Hematopoietic multipotent progenitor cell (in vitro differentiated cells): ENCODE measurements at places on chromosomes 3 and 15.
A peak's percentile ranks its signal among the peaks of the same experiment; 100 is the strongest.

DNA sequence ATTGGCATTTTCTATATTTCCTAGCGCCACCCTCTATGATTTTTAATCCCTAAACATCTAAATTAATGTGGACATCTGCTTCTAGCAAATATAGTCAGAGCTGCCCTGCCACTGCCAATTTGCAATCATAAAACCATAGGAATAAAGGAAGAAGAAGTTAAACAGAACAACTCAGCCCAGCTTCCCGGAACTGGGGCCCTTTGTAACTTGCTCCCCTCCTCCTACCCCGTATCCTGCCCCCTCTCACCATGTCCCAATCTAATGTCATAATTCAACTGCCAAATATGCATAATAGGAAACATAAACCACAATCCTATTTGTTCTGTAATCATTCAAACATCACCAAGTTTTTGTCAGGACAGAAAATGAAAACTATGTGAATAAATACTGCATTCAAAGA lies 74.4 kb upstream of the ACP3 start:
- no peak for DNase-seq

DNA sequence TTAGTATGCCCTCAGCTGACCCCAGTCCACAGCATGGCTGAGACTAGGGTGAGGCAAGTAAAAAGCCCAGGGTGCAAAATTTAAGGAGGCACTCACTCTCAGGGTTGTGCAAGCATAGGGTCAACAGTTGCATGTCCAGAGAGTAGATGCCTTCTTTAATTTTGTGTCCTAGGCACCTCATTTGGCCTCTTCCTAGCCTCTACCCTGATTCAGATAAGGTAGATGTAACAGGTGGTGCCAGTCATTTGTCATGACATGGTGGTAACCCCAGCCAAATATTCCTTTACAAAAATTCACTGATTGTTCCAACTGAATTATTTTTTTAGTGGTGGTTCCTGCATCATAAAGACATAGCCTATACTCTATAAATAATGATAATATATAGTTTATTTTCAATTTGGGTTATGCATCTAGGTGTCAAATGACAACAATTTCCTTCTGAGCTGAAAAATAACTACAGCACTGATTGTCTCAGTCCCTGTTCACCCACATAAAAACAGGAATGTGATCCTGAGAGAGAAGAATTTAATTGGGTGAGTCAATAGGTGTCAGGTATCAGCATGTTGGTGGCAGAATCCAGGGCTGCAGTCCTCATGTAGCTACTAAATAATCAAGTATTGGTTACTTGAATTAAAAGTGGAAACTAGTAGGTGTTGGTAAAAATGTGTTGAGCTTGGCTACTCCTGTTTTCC lies 44.2 kb upstream of the TIPARP start:
- no peak for DNase-seq

DNA sequence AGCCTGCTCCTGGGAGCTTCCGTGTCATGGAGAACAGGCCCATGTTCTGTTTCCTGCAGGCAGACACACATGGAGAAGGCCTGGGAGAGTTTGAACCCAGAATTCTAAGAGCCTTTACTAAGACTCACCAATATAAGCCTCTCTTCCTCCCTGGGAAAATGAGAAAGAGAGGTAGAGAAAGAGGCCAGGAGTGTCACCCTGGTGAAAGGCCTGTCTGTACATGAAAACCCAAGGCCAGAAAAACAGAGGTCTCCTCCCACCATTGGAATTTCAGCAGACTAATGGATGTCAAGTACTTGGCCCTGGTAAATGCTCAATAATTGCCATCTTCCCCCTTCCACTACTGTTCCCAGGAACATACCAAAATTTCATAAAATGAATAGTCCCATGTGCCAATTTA lies 117.6 kb downstream of the TOP2B start:
- no peak for DNase-seq

DNA sequence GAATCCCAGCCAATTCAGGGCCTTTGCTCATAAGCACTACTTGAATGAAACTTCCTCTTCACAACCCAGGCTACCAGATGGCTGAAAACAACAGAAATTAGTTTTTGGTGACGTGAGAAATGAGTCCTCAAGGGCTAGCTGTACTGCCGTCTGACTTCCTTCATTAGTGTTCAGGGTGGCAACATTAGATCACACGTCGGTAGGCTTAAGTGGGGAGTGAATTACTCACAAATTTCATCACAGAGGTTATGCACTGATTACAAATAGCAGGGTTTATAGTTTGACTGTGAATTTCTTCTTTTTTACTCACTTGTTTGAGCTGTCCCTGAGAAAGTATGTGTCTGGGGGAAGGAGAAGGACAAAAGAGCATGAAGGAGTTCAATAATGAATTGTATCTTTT lies 397.2 kb downstream of the GAP43 start:
- DNase-seq, result no peak

DNA sequence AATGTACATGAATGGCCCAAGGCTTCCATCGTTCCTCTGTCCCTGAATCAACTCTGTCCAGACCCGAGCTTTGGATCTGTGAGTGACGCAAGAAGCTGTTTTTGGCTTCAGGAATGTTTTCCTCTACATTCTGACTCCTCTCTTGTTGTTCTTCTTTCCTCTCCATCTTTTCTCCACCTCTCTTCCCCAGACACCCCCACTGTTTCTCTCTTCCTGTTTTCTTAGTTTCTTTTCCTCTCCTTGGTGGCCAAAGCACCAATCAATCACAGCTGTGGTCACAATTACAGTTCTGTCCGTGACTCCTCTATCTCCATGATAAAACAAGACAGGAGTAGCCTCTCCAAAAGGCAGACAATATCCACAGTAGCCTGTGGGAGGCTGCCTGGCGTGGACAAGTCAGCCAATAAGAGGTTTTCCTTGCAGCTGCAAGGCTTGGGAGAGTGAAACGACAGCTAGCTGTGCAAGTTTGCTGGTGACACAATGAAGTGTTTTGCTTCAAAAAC lies 4.9 kb upstream of the TMEM212 start:
- no peak for DNase-seq

DNA sequence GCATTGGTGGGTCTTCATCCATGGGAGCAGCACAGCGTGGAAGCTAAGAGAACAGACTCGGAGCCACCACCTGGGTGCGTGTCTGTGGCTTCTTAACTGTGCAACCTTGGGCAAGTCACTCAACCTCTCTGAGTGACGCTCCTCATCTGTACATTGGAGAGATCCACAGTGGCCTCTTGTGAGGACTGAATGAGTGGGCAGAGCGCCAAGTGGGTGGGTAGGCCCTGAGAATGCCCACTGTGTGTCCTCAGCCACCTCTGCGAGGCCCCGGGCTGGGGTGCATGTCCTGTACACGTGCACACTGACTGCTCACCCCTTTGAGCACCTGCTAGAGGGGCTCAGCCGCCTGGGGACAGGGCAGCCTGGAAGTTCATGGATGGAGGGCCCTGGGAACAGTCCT lies 99.6 kb upstream of the PRR23E start:
- no peak for DNase-seq

- DNase-seq, result no peak
These were observed 15.0 kb downstream of the LRRK1 start for GRCh38 chr15:100934166-100934565.

- no peak for DNase-seq
These were observed 497.0 kb upstream of the TBL1XR1 start for GRCh38 chr3:177694316-177694715.

DNA sequence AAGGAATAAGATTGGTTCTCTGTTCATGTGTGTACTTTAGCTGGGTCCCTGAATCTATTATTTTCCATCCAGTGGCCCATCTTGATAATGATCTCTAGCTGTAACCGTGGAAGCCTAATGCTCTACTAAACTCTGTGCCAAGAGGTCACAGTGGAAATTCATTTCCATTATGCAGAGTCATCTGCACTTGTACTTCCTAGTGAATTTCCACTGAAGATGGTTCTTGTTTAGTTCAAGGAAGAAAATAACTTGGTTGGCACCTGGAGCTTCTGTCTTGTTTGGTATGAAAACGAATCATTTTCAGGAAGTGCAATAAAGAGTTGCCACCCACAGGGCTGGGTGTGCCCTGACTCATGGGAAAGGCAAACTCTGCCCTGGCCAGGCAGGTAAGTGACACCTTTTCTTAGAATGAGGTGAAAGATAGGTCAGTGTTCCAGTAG lies 10.3 kb downstream of the LPP start:
- no peak for DNase-seq

DNA sequence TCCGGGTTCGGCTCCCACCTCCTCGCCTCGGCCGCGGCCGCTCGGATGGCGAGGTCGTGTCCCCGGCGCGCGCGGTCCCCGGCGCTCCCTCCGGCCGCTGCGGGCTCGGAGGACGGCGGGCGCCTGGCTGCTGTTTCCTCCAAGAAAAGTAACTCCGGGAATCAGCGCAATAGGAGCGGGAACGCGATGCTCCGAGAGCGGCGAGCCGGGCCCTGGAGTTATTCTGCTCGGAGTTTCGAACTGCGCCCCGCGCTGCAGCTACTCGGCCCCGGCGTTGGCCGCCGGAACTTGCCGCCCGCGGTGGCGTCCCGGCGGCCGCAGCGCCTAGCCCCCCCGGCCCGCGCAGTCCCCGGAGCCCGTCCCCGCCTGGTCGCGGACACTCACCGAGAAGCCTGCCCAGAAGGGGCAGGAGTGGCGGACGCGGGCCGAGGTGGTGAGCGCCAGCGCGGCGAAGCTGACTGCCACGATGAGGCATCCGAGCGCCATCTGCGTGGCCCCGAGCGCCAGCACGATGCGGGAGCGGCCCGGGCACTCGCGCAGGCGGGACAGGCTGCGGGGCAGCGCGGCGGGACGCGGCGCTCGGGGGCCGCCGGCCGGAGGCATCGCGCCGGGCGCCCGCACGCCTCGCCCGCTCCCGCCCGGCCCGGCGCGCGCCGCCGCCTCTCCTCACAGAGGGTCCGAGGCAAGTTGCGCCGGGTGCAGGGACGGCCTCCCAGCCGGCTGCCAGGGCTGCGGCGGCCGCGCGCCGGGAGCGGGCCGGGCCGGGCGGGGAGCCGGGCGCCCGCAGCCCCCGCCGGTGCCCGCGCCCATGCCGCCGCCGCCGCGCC lies 251.9 kb downstream of the TJP1 start:
- DNase-seq, result peak; percentile 8

- DNase-seq, result no peak
These were observed 2.9 kb downstream of the PLEKHO2 start for GRCh38 chr15:64844576-64845145.

GRCh38 chr3:35744419-35744818 lies 105.1 kb downstream of the ARPP21 start:
- no peak for DNase-seq

- no peak for DNase-seq
These were observed 22.3 kb downstream of the PPP4R2 start for GRCh38 chr3:73018790-73019441.

DNA sequence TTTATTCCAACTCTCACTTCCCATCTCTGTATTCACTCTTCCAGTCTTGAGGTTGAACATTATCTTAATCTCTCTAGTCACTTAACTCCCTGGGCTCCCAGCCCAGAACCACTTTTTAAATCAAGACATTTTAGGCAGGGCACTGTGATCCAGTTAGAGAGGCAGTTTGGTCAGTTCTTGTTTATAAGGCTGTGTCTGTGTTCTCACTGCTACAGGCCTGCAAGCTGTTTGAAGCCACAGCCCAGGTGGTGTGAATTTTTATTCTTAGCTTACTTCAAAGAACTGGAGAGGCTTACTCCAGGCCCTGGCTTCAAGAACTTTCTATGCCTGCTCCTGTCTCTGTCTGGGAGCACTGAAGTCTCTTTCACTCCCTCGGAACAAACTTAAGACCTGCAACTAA lies 906.1 kb downstream of the CADM2 start:
- no peak for DNase-seq

- DNase-seq, result no peak
These were observed 468.5 kb downstream of the NLGN1 start for GRCh38 chr3:173865900-173866498.

GRCh38 chr15:70699890-70700289 lies 63.5 kb downstream of the UACA start:
- DNase-seq, result no peak

- DNase-seq, result no peak
These were observed 334.4 kb upstream of the THRB start for GRCh38 chr3:24829011-24829581.

- DNase-seq, result no peak
These were observed 238.1 kb upstream of the SETMAR start for GRCh38 chr3:4065085-4065484.

DNA sequence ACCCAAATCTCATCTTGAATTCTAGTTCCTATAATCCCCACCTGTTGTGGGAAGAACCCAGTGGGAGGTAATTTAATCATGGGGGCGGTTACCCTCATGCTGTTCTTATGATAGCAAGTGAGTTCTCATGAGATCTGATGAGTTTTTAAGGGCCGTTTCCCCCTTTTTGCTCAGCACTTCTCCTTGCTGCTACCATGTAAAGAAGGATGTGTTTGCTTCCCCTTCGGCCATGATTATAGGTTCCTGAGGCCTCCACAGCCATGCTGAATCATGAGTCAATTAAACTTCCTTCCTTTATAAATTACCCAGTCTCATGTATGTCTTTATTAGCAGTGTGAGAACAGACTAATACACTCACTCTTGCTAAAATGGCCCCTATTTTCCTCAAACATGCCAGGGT lies 374.7 kb downstream of the TUSC7 start:
- DNase-seq, result no peak

DNA sequence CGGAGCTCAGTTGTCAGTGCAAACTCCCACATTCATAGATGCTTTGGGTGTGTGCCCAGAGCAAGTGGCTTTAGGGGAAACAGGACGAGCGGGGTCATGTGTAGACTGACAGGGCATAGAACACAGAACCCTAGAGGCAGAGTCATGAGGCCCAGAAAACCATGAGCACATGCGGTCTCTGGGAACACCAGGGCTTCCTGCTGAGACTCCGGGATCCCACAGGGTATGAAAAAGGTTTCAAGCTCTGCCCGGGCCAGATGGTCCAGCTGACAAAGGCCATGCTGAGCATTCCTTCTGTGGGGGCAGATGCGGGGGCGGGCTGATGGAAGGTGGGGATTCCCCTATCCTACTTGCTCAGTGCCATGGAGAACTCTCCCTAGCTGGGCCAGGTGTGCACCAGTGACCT lies 44.8 kb downstream of the ROPN1B start:
- DNase-seq, result no peak

DNA sequence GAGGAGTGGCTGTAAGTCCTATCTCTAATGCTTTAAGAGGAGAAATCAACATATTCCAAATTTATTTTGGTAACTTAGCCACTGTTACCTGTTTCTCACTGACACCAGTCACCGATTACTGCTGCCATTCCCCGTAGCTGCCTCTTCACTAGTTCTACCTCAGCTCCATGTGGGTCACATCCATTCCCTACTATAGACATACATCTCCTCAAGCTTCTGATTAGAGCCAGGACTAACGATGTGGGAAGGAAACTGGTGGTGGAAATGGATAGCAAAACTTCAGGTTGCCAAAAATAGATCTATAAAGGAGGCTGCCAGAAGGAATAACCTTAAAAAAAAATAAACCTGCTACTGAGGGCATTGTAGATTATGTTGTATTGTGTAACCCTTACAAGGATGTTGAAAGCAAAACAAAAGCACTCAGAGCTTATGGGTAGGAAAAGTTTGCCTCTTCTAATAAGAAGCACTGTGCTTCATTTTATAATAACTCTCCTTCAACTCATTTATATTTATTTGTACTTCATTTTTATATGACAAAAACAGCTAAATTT lies 56.0 kb downstream of the KAT2B start:
- DNase-seq, result no peak

- no peak for DNase-seq
These were observed 45.5 kb downstream of the COL8A1 start for GRCh38 chr3:99683876-99684275.
